Omental fat pad (tissue), 4 donors: ENCODE measurements at places on chromosomes 12 and 14.

DNA sequence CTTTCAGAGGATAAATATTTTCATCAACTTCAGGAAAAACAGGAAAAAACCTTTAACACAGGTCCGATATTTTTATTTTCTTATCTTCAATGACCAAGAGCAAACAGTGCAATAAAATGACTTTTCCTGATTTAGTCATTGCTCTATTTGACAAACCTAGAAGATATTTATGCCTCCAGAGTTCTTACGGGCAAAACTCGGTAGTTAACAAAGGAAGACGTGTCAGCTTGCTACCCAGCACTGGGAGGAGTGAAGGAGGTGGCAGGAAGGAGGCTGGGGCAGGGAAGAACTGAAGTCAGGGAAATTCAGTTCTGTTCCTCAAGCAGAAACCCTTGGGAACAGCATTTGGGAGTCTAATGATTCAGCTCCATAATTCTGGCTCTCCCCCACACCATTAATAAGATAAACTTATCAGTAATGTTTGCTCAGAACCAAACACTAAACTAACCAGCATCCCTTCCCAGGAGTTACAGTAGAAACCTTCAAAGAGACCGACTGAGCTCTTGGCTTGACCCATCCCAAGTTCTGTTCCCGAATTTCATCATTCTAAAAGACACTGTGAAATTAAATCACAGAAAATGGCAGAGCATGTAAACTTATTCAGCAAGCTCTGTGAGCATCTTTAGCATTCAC, 163.3 kb downstream of the APAF1 start:
- no peak for DNase-seq

- no peak for DNase-seq
Measured at GRCh38 chr14:101870273-101870939, 94.0 kb upstream of the DYNC1H1 start.

GRCh38 chr12:131761638-131762037, 50.7 kb downstream of the SFSWAP start:
- DNase-seq = no peak

GRCh38 chr12:48717252-48717695, 767 bp upstream of the CCNT1 start:
- DNase-seq = no peak
